ENCODE measurements at places on chromosomes 13 and 19. TPM values are rescaled to one million over a fixed set of nuclear protein-coding genes. Genes with fewer than 3 reads are reported as not detected.

Gene GFY
- not detected for total RNA-seq

Gene CBARP
- 0.84 TPM for total RNA-seq

Gene LGALS14
- total RNA-seq = 0.13 TPM

Gene SIGLEC8
- total RNA-seq = 0.04 TPM

Gene TMPRSS9
- 0.18 TPM for total RNA-seq

Gene FFAR1
- 0.04 TPM for total RNA-seq

Gene SIAH3
- 0.27 TPM for total RNA-seq

Gene LIM2
- total RNA-seq = not detected

Gene SELENOV
- 0.13 TPM for total RNA-seq

Gene IQCN
- total RNA-seq = 1.5 TPM

- H3K4me1 ChIP-seq = peaks cover 20% of the 10 kb centered on the region
- DNase-seq = no peak
- no peak overlapping the region for H3K4me3 ChIP-seq
- no peak overlapping the region for H3K27ac ChIP-seq
Measured at GRCh38 chr13:110924639-110924934, 9.7 kb upstream of the ANKRD10 start.

DNA sequence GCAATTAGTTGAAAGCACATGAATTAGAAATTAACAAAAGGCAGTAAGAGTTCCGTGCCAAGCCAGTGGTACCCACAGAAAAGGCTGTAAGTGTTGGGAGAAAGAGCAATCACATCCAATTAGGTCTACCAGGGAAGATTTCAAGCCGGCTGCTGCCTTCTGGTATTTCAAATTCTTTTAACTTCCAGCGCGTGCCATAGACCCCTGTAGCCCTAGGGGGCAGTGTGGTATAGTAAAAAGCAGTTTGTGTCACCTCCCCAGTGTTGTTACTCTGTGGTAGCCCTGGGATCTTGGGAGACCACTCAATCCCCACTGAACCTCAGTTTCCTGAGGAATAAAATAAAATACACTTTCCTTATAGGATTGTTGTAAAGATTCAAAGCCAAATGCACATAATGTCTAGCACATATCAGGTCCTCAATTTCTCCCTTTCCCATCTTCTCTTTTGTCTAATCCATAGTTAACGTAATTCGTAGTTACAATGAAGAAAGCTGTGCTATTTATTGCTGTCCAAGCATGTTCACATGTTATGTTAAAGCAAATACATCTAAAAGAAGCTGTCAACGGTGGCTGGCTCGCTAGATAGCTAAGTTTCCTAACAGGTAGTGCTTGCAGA is 230.2 kb downstream of the TDRD3 start:
- DNase-seq = peak; percentile 22
- H3K27ac ChIP-seq = no peak overlapping the region
- H3K4me3 ChIP-seq = no peak overlapping the region
- H3K27me3 ChIP-seq = no peaks in the 10 kb centered on the region
- H3K4me1 ChIP-seq = no peaks in the 10 kb centered on the region
- no peaks in the 10 kb centered on the region for H3K36me3 ChIP-seq

- H3K36me3 ChIP-seq = no peaks in the 10 kb centered on the region
- no peak for DNase-seq
- no peak overlapping the region for H3K4me3 ChIP-seq
- H3K27ac ChIP-seq = no peak overlapping the region
- no peaks in the 10 kb centered on the region for H3K27me3 ChIP-seq
Measured at GRCh38 chr13:29210676-29211075, 384.8 kb downstream of the SLC7A1 start.

DNA sequence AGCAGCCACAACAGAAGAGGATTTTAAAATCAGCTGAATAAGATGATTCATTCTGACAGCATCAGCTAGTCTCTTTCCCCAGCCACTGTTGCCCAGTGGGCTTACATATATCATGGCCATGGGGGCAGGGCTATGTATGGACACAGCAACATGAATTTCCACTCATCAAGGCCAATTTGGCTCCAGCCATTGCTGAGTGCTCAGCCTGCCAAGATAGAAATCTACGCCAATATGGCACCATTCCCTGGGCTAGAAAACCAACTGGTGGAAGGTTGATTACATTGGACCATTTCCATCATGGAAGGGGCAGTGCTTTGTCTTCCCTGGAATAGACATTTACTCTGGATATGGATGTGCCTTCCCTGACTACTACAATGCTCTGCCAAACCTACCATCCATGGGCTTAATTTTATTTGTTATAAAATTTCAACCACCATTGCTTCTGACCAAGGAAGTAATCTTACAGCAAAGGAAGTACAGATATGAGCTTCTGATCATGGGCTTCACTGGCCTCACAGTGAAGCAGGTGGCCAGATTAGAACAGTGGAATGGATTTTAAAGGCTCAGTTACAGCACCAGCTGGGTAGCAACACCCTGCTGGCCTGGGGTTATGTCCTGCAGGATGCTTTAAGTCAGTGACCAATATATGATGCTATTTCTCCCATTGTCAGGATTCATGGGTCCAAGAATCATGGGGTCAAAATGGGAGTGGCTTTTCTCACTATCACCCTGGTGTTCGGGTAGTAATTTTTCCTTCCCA is 9.8 kb upstream of the ALOX5AP start:
- peaks cover 20% of the 10 kb centered on the region for H3K4me1 ChIP-seq
- no peaks in the 10 kb centered on the region for H3K36me3 ChIP-seq
- no peak overlapping the region for H3K4me3 ChIP-seq

- H3K36me3 ChIP-seq = peaks cover 21% of the 10 kb centered on the region
- H3K4me1 ChIP-seq = no peaks in the 10 kb centered on the region
- H3K27me3 ChIP-seq = no peaks in the 10 kb centered on the region
- no peak for DNase-seq
- no peak overlapping the region for H3K27ac ChIP-seq
Measured at GRCh38 chr13:98399756-98400155, 177.2 kb downstream of the STK24 start.

- H3K27me3 ChIP-seq = peaks cover 30% of the 10 kb centered on the region
- H3K4me3 ChIP-seq = no peak overlapping the region
- H3K36me3 ChIP-seq = no peaks in the 10 kb centered on the region
- peak overlapping the region; percentile 62 for H3K27ac ChIP-seq
- H3K4me1 ChIP-seq = peaks cover 28% of the 10 kb centered on the region
- peak; percentile 72 for DNase-seq
Measured at GRCh38 chr19:48400018-48400742, 6.7 kb downstream of the GRIN2D start.

GRCh38 chr13:53474878-53475277 is 446.3 kb downstream of the OLFM4 start:
- H3K4me1 ChIP-seq = no peaks in the 10 kb centered on the region
- no peaks in the 10 kb centered on the region for H3K27me3 ChIP-seq
- no peaks in the 10 kb centered on the region for H3K36me3 ChIP-seq
- DNase-seq = peak; percentile 33
- H3K27ac ChIP-seq = no peak overlapping the region
- no peak overlapping the region for H3K4me3 ChIP-seq

DNA sequence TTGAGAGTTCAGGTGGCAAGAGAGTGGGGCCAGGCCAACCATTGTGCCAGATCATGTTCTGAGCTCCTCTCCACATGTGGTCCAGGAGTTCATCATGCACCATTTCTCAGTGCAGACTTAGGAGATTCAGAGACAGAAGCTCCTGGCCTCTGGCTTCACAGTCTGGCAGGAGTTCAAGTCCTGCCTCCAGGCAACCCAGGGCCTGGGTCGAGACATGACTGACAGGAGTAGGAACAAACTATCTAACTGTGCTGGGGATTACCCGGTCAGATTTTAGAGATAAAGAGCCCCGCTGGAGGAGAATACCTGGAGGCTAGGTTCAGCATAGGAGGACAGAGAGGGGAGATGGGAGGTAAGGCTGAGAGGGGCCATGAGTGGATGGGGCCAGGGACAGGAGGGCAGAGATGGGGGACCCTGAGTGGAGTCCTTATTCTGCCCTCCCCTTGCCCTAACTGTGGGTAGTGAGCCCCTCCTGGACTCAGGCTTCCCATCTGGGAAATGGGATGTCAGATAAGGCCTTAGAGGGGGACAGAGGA is 906 bp upstream of the CYP4F11 start:
- H3K4me1 ChIP-seq = no peaks in the 10 kb centered on the region
- H3K36me3 ChIP-seq = no peaks in the 10 kb centered on the region

GRCh38 chr13:105925496-105925895 is 610.0 kb downstream of the EFNB2 start:
- no peaks in the 10 kb centered on the region for H3K27me3 ChIP-seq
- DNase-seq = no peak
- H3K36me3 ChIP-seq = no peaks in the 10 kb centered on the region
- no peaks in the 10 kb centered on the region for H3K4me1 ChIP-seq
- H3K27ac ChIP-seq = no peak overlapping the region

DNA sequence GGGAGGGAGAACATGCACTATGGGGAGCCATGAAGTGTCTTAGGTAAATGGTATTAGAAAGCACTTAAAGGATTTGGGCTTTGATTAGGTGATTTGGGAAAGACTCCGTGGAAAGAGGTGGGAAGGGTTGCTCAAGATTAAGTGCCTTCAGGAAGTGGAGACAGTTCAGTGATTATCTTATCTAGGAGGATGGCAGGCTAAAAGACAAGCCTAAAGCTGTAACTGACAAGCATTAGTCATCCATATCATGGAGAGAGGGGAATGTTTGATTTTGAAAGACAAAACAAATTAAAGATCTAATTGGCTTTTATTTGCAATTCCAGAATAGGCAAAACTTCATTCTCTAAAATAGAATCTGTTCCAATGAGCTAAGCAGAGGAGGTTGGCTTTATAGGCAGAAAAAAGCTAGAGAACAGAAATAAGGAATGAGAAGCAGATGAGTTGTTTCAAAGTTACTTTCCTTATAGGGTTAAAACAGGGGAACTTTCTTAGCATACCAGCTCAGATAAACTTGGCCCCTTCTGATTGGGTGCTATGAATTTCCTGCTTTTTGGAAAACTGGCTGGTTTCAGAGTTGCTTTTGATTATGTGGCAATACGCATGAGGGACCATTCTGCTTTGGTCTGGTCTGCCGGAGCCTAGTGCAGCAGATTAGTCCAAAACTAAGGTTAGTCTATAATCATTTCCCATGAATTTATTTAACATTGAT is 1.8 kb upstream of the DIAPH3 start:
- no peaks in the 10 kb centered on the region for H3K27me3 ChIP-seq
- DNase-seq = no peak
- H3K4me1 ChIP-seq = peaks cover 6% of the 10 kb centered on the region
- no peak overlapping the region for H3K27ac ChIP-seq

DNA sequence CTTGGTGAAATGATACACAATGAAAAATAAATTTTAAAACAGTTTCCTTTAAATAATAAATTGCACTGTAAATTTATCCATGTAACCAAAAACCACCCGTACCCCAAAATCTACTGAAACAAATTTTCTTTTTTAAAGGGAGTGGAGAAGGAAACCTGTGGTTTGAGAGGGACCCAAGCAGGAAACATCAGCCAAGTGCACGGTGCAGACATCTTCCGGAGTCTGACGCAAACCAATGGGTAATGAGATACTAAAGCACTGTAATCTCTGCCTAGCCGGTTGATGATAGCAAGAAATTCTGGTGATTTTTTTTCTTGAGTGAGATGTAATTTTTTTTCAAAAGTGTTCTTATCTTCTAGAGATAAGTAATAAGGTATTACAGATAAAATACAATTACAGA is 115.4 kb downstream of the ABCC4 start:
- H3K27me3 ChIP-seq = no peaks in the 10 kb centered on the region
- DNase-seq = peak; percentile 16
- H3K27ac ChIP-seq = no peak overlapping the region
- no peaks in the 10 kb centered on the region for H3K36me3 ChIP-seq

GRCh38 chr13:28273919-28274318 is 135.6 kb downstream of the PAN3 start:
- no peak for DNase-seq
- H3K4me3 ChIP-seq = no peak overlapping the region
- peaks cover 12% of the 10 kb centered on the region for H3K36me3 ChIP-seq
- no peaks in the 10 kb centered on the region for H3K4me1 ChIP-seq

GRCh38 chr19:54463531-54464043 is at the start of gene LENG9:
Gene LENG9 (minus strand): TSS chr19:54463778. CDS start chr19:54463526, 252 bp downstream.
- H3K4me3 ChIP-seq = peak within 1 kb of the TSS; percentile 56
- H3K27me3 ChIP-seq = peaks cover 4% of the 10 kb centered on the region
- H3K4me1 ChIP-seq = peaks cover 35% of the 10 kb centered on the region
- H3K27ac ChIP-seq = peak within 1 kb of the TSS; percentile 93
- H3K36me3 ChIP-seq = peaks cover 37% of the 10 kb centered on the region

- no peaks in the 10 kb centered on the region for H3K27me3 ChIP-seq
- H3K36me3 ChIP-seq = peaks cover 2% of the 10 kb centered on the region
- H3K27ac ChIP-seq = no peak overlapping the region
- H3K4me3 ChIP-seq = no peak overlapping the region
- DNase-seq = no peak
Measured at GRCh38 chr13:31947506-31947905, 84.1 kb upstream of the FRY start.

DNA sequence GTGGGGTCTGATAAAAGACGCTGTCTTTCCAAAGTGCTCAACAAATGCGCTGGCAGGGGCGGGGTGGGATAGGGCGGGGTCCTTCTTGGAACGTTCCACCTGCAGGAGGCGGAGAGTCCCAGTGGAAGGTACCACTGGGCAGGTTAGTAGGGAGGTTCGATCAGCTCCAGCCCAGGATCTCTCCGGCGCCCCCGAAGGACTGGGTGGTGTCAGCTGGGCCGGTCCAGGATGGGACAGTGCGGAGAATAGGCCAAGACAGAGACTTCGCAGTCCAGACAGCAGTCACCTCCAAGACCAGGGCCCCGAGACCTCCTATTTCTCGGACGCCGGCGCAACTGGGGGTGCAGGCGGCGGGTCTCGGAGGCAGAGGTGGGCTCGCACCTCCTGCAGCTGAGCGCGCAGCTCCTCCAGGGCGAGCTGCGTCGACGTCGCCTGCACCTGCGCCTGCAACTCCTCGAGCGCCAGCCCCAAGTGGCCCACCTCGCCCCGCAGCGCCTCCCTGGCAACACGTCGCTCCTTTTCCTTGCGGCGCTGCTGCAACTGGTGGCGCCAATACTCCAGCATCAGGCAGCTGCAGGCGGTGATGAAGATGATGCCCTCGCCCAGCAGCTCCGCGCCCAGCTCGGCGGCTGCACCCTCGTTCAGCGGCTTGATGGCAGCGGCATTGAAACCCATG is 21.6 kb downstream of the VASP start:
- H3K4me3 ChIP-seq = no peak overlapping the region
- H3K4me1 ChIP-seq = peaks cover 21% of the 10 kb centered on the region
- DNase-seq = no peak
- H3K27me3 ChIP-seq = peaks cover 26% of the 10 kb centered on the region
- no peak overlapping the region for H3K27ac ChIP-seq

GRCh38 chr13:92649140-92649813 is 577.3 kb upstream of the GPC6 start:
- no peaks in the 10 kb centered on the region for H3K4me1 ChIP-seq
- H3K36me3 ChIP-seq = no peaks in the 10 kb centered on the region
- no peak overlapping the region for H3K27ac ChIP-seq
- no peaks in the 10 kb centered on the region for H3K27me3 ChIP-seq

GRCh38 chr13:113589251-113589960 is 4.9 kb downstream of the TFDP1 start:
- H3K36me3 ChIP-seq = peaks cover 33% of the 10 kb centered on the region
- H3K27me3 ChIP-seq = no peaks in the 10 kb centered on the region
- H3K4me1 ChIP-seq = peaks cover 4% of the 10 kb centered on the region
- no peak overlapping the region for H3K27ac ChIP-seq

GRCh38 chr19:2212861-2213711 is 23.0 kb downstream of the PLEKHJ1 start:
- H3K36me3 ChIP-seq = peaks cover 88% of the 10 kb centered on the region
- peaks cover 46% of the 10 kb centered on the region for H3K4me1 ChIP-seq
- H3K4me3 ChIP-seq = no peak overlapping the region
- no peaks in the 10 kb centered on the region for H3K27me3 ChIP-seq
